Activated CD4-positive, alpha-beta T cell treated with anti-CD3 and anti-CD28 coated beads for 24 hours (primary cell): ENCODE measurements at places on chromosomes 1 and 21.

DNA sequence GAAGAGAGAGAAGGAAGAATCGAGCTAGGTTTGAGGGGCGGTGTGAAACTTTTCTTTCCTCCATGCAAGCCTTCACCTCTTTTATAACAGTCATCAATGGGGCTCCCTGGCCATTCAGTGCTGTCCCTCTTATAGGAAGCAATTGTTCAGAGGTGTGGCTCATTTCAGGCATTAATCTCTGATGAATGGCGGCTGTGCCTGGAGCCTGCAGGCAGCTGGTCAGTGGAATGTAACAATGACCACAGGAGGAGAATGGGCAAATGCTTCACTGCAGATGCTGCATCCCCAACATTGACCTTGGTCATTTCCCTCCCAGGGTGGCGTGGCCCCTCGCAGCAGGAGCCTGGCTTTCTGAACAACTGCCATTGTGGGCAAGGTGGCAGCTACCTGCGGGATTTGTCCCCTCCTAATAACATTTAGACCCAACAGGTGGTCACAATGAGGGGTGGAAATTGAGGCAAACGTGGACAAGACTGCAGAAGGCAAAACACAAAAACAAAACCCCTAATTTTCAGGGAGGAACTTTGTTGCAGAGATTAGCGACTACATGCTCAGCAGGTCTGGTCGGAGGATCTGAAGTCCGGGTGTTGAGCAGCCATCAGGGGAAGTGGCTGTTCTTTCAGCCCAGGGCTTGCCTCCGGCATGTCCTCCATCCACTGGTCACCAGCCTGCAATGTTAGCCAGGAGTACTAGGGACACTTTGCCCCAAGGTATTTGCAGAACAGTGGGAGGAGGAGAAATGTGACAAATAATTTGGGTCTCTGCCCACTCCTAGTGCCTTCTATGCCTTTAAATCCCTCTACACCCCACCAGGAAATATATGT lies 97.3 kb upstream of the PAXBP1 start:
- DNase-seq, result no peak

GRCh38 chr1:159938211-159938852 lies 7.1 kb downstream of the IGSF9 start:
- no peak for DNase-seq

GRCh38 chr21:38308532-38309119 lies 51.8 kb downstream of the KCNJ15 start:
- no peak for DNase-seq

DNA sequence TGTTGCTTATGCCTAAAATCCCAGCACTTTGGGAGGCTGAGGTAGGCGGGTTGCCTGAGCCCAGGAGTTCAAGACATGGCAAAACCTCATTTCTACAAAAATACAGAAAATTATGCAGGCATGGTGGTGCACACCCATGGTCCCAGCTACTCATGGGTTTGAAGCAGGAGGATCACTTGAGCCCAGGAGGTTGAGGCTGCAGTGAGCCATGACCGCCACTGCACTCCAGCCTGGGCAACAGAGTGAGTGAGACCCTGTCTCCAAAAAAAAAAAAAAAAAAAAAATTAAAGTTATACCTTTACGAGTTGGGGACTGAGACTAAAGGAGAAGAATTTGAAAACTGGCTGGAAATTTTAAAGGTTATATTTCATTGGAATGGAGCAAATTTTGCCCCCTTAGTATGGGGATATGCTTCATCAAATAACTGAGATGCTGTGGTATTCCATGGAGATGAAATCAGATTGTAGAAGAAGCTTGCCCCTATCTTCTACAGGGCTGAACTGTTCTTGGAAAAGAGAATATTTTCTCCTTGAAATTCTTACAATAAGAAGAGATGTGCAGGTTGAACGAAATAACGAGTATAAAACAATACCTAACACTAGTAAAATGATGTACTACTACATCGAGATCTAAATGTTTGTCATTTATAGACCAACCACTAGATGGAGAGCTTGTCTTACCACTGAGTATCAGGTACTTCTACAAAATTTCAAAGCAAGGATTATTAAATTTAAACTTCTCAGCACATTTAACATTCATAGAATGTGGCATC lies 34.9 kb upstream of the SCYL3 start:
- DNase-seq, result no peak

DNA sequence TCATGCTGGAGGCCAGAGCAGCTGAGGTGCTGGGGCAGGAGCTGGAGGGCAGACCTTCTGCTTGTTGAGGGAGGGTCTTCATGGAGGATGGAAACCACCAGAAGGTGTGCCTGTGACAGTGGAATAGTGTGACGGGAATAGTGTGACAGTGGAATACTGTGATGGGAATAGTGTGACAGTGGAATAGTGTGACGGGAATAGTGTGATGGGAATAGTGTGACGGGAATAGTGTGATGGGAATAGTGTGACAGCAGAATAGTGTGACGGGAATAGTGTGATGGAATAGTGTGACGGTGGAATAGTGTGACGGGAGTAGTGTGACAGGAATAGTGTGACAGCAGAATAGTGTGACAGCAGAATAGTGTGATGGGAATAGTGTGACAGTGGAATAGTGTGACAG lies 325.1 kb downstream of the HHAT start:
- no peak for DNase-seq

DNA sequence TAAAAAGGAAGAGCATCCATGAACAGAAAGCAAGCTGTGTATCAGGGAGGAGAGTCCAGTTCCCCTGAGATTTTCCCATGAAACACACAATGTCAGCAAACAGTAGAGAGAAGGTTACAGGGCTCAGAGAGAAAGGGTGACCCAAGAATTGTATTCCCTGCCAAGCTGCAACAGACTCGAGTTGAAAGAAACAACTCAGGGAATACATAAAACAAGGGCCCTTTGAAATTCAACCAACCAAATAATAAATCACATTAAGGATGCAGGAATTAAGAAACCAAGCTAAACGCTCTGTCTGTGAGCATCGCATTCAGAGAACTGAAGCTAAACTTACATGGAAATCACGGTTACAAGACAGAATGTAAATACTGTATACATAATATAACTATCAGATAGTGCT lies 20.2 kb downstream of the S100A16 start:
- DNase-seq, result no peak

DNA sequence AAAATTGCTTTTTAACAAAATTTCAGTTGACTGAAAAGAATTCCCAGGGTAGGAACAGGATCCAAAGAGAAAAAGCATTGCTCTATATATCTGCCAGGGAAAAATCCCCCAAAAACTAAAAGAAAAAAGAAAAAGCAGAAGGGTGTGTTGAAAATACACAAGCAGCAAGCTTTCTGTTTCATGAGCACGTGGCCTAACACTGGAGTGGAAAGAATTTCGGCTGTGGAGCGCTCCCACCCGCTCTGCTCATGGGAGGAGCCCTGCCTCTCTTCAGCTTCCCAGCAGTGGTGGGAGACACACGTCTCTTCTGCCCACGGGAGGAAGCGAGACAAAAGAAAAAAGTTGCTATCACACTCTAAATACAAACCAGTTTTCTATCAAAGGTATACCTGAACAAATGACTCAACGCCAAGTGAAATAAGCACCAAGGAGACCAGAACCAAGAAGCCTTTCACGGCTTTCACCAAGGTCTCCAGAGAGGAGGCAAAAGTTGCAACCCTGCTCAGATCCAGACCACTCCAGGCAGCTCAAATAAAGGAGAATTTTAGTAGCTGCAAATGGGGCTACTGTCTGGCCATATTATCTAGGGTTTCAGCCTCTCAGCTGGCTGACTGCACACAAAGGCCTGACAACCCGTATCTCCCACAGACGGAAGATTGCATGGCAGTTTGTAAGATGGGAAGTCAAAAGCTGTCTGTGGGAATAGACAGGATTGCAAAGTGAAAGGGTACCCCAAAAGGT lies 29.5 kb upstream of the ZNF496 start:
- DNase-seq, result no peak

GRCh38 chr1:233668146-233668724 lies 54.3 kb downstream of the KCNK1 start:
- DNase-seq, result no peak

DNA sequence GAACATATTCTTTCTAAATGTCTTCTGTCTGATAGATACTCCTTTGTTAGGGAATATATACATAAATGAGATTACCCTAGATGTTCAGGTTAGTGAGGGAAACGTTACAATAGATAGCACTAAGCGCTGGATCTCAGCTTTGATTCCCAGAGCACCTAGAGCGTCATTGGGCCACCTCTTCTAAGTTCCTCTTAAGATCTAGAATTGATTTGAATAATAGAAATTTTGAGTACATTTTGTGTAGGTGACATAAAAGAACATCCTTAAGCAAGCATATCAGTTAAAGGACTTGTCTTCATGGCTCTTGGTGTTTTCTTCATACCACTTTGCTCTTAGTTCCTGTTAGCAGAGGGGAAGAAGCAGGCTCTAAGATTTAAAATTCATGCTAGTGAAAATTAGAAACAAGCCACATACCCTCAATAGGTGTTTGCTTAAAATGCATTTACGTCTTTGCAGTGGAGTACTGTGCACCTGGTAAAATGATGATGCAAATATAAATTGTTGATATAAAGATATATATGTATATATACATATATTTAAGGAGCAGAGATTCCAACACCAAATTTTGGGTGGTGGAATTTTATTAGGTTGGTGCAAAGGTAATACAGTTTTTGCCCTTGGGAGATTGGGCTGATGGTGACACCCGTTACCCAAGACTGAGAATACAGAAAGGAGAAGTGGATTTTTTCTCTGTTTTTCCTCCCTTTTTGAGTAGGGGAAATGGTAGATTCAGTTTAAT lies 47.1 kb downstream of the DYRK1A start:
- DNase-seq, result no peak

GRCh38 chr1:30877205-30877912 lies 31.2 kb downstream of the SDC3 start:
- no peak for DNase-seq

DNA sequence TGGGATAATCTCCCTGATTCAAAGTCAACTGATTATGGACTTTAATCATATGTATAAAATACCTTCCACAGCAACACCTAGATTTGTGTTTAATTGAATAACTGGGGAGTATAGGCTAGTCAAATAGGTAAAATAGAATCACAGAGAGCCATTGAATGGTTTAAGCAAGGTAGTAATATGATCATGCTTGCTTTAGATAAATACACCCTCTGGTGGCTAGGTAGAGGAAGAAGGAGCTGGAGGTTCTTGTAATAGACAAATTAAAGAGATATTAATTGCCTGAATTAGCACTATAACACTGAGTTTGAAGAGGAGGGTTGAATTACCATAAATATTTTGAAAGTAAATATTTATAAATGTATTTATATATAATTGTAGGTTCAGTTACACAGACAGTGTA lies 40.3 kb downstream of the DIRAS3 start:
- DNase-seq, result no peak

GRCh38 chr1:181101581-181102226 lies 13.2 kb downstream of the IER5 start:
- DNase-seq, result no peak

GRCh38 chr1:56777972-56778371 lies 41.2 kb downstream of the FYB2 start:
- DNase-seq, result no peak

DNA sequence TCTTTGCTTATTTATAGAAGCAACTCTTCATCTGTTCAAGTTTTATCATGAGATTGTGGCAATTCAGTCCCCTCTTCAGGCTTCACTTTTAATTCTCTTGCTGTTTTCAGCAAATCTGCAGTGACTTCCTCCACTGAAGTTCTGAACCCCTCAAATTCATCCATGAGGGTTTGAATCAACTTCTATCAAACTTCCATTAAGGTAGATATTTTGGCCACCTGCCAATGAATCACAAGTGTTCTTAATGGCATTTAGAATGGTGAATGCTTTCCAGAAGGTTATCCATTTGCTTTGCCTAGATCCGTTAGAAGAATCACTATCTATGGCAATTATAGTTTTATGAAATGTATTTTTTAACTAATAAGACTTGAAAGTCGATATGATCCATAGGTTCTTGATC lies 946.7 kb upstream of the B3GALT2 start:
- DNase-seq, result no peak

- no peak for DNase-seq
Measured at GRCh38 chr1:180188091-180188506, 33.4 kb downstream of the QSOX1 start.

GRCh38 chr1:7482077-7482476 lies 289.0 kb upstream of the VAMP3 start:
- no peak for DNase-seq

DNA sequence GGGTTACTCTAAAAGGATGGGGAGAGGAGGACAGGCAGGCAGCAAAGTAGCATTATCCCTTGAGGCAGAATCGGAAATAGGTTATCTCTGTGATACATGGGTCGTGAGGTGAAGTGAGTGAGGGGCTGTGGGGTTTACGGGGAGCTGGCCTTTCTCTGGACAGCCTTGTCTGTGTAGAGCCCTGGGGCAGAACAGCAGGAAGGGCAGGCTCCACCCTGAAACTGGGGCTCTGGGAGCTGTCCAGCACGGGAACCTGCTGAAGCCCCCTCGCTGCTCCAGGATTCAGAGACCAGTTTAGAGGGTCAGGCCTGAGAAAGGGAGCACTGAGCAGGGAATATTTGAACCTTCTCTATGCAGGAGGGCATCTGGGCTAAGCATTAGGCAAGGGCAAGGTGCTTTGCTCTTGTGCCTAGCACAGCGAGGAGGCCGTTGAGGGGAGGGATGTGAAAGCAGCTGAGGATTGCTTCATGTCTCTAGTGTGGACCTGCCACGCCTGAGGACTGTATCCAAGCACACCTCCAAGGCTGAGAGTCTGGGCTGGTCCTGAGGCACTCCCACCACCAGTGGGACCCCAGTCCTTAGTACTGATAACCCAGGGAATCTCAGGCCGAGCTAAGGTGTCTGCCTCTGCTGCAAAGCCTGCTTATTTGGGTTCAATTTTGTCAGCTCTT lies 55.8 kb downstream of the NAV1 start:
- no peak for DNase-seq

DNA sequence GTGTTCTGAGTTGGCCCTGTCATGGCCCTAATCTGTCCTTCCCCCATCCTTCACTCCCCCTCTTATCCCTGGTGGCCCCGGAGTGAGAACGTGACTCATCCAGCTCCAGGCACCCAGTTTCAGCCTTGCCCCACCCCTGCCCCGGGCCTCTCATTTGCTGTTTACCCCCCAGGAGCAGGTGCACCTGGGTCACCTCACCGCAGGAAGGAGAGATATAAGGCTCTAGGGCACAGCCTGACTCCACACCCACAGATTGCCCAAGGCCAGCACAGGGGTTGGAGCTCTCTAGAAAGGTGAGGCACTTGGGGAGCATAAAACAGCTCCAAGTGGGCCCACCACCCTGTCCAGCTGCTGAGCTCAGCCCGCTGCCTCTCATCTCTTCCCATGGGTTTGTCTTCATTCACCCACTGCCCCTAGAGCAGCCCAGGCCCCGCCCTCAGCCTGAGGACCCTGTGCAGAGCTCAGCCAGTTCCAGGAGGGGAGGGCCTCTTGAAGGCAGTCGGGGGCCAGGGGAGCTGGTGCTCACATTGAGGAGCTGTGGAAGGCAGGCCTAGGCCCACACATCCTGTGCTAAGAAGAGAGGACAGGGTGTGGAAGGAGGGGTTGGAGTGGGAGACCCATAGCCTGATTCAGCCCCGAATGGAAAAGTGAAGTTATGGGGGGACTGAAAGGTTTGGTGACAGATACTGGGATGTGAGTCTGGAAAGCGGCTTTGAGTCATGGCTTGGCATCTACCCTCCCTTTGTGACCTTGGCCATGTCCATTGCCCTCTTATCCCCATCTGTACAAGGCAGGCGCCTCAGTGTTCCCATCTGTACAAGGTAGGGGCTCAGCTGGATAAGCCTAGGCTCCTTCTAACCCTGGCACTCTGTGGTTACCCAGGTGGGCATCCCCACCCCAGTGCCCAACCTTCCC lies 16.1 kb upstream of the GPR37L1 start:
- DNase-seq, result no peak
